ENCODE measurements at places on chromosomes 16 and 17. TPM values are rescaled to one million over a fixed set of nuclear protein-coding genes. Genes with fewer than 3 reads are reported as not detected.
A peak's percentile ranks its signal among the peaks of the same experiment; 100 is the strongest.

DNA sequence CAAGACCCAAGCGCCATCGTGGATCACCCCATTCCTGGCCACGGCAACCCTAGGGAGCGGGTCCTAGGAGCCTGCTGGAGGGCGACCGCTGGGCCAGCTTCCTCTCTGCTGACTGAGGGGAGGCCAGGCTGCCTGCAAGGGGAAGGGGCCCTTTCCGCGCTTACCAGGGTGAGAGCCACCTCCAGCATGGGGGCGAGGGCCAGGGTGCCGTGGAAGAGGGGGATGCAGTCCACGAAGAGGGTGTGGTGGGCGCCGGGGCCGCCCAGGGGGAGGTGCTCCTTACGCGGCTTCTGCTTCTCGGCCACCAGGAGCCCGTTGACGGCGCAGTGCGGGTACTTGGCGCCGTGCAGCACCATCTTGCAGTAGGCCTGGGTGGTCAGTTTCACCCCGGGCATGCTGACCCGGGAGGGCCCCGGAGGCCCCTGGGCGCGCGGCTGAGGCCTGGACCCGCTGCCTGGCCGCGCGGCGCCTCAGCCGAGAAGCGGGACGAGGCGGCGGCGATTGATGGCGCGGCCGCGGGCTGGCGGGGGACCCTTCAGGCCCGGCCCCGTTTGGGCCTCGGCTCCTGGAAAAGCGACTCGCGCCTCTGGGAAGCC, 345 bp downstream of the EMC8 start:
- peak; percentile 17 for DNase-seq

DNA sequence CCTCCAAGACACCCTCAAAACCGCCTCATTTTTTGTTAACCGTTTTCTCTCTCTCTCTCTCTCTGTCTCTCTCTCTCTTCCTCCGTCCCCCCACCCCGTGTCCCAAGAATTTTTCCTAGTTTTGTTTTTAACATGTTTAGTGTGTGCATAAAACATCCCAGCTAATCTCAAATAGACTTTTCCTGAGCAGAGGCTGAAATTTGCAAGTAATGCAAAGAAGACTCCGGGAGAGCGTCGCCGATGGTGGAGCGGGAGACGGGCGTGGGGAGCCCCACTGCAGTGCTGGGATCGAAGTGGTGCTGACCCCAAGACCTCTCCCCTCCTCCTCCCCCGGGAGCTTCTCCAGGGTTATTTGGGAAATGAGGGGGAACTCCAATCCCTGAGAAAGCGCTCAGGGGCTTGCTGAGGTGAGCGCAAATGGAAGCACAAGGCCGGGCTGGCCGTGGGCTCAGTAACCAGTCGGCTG, 4.7 kb upstream of the DLX4 start:
- no peak for DNase-seq

DNA sequence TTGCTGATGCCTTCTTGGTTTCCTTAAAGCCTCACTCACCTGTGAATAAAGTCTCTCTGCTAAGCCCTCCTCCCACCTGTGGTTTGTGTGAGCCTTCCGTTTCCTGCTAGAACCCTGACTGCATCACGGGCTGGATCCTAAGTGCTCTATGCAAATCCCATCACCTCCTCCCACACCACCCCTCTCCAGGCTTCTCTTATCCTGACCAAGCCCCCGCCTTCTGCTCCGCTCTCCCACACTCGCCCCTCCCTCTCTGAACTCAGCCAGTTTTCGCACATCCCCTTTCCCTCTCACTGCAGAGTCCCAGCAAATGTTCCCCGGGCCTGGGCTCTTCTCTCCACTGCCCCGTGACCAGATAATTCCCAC, 51.8 kb downstream of the PIMREG start:
- peak; percentile 51 for DNase-seq

GRCh38 chr17:56756536-56756935, 77.2 kb downstream of the C17orf67 start:
- no peak for DNase-seq

GRCh38 chr16:9102379-9102778, 10.9 kb downstream of the HAPSTR1 start:
- DNase-seq = no peak

DNA sequence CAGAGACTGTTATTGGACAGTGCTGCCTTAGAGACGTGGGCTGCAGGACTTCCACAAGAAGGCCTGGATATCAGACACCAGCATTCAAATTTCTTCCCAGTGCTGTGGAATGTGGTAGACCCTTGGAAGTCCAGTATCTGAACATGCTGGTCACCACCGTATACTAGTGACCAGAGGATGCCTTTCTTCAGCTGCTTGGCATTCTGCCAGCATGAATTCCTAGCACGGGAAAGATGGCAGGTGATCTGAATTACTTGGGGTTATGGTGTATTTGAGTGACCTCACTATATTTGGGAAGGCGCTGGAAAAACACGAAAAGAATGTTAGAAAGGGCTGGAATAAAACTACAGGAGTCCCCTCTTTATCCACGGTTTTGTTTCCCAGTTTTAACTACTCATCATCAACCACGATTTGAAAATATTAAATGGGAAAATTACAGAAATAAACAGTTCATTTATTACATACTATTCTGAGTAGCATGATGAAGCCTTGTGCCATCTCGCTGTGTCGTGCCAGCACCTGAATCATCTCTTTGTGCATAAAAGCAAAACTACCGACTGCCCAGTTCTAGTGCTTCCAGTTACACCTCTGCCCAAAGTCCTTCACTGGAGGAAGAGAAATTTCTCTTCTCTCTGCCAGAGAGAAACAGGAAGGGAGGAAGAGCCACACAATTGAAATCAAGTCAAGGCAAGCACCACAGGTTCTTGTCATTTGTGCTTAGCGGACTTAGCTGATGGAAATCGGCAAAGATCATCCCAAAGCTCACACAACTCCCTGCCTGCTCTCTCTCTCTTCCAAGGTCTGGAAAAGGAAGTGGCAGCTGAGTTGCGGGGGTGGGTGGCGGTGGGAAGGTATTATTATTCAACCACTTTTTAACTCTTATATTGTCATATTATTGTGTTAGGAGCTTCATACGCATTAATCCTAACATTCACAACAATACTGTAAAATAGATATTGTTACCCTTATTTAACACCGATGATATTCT, 1.4 kb upstream of the CHST4 start:
- no peak for DNase-seq

SCARF1 gene
- 9.9 TPM for polyA plus RNA-seq

OR3A3 gene
- polyA plus RNA-seq = 0.03 TPM
